ENCODE measurements at places on chromosomes 7 and 10.

- no peak for DNase-seq
- H3K27me3 ChIP-seq: no peaks in the 10 kb centered on the region
- H3K4me3 ChIP-seq: no peak overlapping the region
- no peaks in the 10 kb centered on the region for H3K4me1 ChIP-seq
Observed at GRCh38 chr10:62348029-62348428, 26.1 kb upstream of the ZNF365 start.

DNA sequence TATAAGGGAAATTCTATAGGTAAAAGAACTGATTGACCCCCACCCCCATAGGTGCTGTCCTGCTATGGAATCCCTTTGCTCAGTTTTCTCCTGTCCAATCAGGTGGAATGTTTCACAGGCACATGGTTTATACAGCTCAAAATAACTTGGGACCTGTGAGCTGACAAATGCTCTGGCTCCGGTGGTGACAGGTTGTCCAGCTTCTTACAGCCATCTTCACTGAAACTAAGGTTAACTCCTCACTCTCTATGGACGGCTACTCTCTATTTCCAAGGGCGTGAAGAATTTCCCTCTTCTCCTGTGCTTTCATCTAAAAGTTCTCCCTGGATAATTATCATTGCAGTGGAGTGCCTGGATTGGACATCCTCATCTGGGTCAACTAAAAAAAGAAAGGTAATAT lies at the start of gene MYPN:
TSS of gene MYPN (plus strand) at position 158 of the 400 bp plus-strand sequence. CDS start 11,951 bp downstream, outside the sequence.
- H3K4me1 ChIP-seq: no peaks in the 10 kb centered on the region
- DNase-seq: no peak
- no peaks in the 10 kb centered on the region for H3K36me3 ChIP-seq
- no peaks in the 10 kb centered on the region for H3K27me3 ChIP-seq

DNA sequence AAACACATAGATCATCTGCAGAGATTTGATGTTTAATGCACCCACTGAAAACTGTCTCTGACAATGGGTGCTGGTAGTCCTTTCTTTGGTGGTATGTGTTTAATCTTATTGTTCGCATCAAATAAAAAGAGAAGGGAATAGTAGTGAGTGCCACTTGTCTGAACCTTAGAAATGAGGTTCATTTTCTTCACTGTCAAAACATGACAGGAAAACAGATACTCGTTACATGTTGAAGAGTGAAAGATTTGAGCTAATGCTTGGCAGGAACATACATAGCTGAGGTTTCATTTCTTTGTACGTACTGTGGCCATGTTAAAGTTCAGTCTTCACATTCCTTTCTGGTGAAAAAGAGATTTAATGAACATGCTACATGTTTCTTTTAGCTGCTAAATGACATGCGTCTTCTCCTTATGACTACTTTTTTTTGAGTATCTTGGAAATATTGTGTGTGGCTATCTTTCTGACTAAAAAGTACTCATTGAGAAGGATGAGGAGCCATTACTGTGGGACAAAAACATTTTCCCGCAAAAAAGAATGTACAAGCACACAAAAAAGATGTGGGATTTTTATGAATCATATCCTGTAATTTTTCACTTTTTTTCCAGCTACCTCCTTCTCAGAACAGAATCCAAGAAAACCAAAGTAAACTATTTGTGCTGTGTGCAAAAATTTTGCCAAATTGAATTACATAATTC lies 108.0 kb downstream of the TWIST1 start:
- no peak overlapping the region for H3K27ac ChIP-seq
- no peaks in the 10 kb centered on the region for H3K36me3 ChIP-seq
- H3K4me1 ChIP-seq: no peaks in the 10 kb centered on the region
- H3K4me3 ChIP-seq: no peak overlapping the region
- H3K27me3 ChIP-seq: no peaks in the 10 kb centered on the region

DNA sequence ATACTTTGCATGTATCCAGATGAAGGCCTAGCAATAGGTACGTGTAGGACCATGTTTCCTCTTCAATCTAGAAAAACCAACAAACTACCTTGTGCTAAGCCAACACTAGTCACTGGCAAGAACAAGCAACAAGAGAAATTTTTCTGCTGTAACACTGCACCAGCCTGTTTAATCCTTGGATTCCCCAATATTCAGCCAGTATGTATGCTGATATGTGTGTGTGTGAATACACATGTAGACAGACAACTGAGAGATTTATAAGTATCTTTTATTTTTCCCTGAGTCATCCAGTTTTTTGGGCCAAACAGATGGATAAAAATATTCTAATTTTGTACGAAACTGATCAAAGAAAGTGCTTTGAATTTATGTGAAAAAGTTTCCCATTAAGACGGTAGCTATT lies 26.2 kb downstream of the GLI3 start:
- DNase-seq: no peak
- peaks cover 44% of the 10 kb centered on the region for H3K4me1 ChIP-seq
- no peaks in the 10 kb centered on the region for H3K36me3 ChIP-seq
- no peak overlapping the region for H3K4me3 ChIP-seq
- no peaks in the 10 kb centered on the region for H3K27me3 ChIP-seq

GRCh38 chr7:38245409-38245977 lies 27.9 kb downstream of the TARP start:
- no peaks in the 10 kb centered on the region for H3K36me3 ChIP-seq
- H3K4me1 ChIP-seq: no peaks in the 10 kb centered on the region
- no peak overlapping the region for H3K27ac ChIP-seq
- no peaks in the 10 kb centered on the region for H3K27me3 ChIP-seq
- DNase-seq: no peak

GRCh38 chr7:25849500-25850184 lies 302.4 kb upstream of the NFE2L3 start:
- H3K4me3 ChIP-seq: no peak overlapping the region
- peaks cover 100% of the 10 kb centered on the region for H3K4me1 ChIP-seq
- no peak for DNase-seq

DNA sequence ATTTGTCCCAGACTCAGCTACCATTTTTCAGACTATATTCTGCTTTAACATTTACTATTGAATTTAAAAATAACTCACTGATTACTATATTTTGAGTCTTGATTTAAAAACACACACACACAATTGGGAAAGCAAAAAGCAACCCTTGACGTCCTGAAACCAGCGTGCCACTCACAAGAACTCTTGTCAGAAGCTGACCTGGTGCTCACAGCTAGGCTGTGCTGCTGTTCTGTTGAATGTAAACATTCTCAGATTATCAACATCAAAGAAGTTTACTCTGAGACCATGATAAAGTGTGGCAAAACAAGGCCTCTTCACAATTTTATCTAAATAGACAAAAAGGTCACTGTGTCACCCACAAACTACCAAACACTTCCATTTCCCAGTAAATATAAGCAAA lies 62.6 kb upstream of the CACNA2D1 start:
- H3K4me1 ChIP-seq: no peaks in the 10 kb centered on the region
- no peak for DNase-seq
- no peaks in the 10 kb centered on the region for H3K36me3 ChIP-seq

GRCh38 chr7:36298106-36298505 lies 91.6 kb upstream of the ANLN start:
- peaks cover 13% of the 10 kb centered on the region for H3K4me1 ChIP-seq
- no peak overlapping the region for H3K4me3 ChIP-seq
- H3K36me3 ChIP-seq: no peaks in the 10 kb centered on the region
- H3K27me3 ChIP-seq: no peaks in the 10 kb centered on the region

DNA sequence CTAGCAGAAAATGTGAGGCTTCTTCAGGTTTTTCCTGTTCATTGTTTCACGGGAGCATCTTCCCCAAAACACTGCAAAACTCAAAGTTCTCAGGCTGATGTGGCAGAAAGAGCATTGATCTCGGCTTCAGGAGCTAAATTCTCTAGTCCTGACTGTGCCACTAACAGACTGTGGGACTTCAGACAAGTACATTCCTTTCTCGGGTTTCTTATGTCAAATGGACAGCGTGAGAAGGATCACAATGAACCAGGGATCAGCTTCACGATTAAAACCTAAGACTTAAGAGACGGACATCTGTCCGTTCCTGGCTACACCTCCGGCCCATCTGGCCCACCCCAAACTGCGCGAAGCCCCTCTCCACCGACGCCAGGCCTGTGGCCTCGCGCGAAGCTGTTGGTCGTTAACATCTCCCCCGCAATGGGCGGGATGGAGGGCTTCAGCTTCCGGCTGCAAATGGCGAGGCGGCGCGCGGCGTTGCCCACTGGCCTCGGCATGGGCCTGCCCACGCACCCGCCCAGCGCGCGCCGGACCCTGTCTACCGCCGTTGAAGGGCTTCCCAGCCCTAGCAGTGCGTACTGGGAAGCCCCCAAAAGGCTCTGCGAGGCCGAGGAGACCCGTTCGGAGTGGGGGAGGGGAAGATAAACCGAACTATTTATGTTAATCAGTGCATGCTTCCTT lies 549 bp upstream of the DDX50 start:
- peak overlapping the region; percentile 99 for H3K27ac ChIP-seq
- no peaks in the 10 kb centered on the region for H3K4me1 ChIP-seq
- H3K27me3 ChIP-seq: no peaks in the 10 kb centered on the region
- no peaks in the 10 kb centered on the region for H3K36me3 ChIP-seq
- H3K4me3 ChIP-seq: peak overlapping the region; percentile 89

GRCh38 chr7:43652364-43652763 lies 69.5 kb downstream of the STK17A start:
- no peak overlapping the region for H3K4me3 ChIP-seq
- H3K36me3 ChIP-seq: no peaks in the 10 kb centered on the region
- peaks cover 40% of the 10 kb centered on the region for H3K4me1 ChIP-seq
- no peaks in the 10 kb centered on the region for H3K27me3 ChIP-seq

GRCh38 chr7:11294218-11294617 lies 320.5 kb downstream of the PHF14 start:
- no peak for DNase-seq
- no peaks in the 10 kb centered on the region for H3K27me3 ChIP-seq
- no peak overlapping the region for H3K4me3 ChIP-seq
- H3K36me3 ChIP-seq: no peaks in the 10 kb centered on the region
- H3K27ac ChIP-seq: no peak overlapping the region
- H3K4me1 ChIP-seq: no peaks in the 10 kb centered on the region

- DNase-seq: no peak
- no peak overlapping the region for H3K4me3 ChIP-seq
- H3K27me3 ChIP-seq: no peaks in the 10 kb centered on the region
- no peaks in the 10 kb centered on the region for H3K36me3 ChIP-seq
- no peaks in the 10 kb centered on the region for H3K4me1 ChIP-seq
- H3K27ac ChIP-seq: no peak overlapping the region
Observed at GRCh38 chr10:81157681-81158080, 620.0 kb downstream of the SH2D4B start.

DNA sequence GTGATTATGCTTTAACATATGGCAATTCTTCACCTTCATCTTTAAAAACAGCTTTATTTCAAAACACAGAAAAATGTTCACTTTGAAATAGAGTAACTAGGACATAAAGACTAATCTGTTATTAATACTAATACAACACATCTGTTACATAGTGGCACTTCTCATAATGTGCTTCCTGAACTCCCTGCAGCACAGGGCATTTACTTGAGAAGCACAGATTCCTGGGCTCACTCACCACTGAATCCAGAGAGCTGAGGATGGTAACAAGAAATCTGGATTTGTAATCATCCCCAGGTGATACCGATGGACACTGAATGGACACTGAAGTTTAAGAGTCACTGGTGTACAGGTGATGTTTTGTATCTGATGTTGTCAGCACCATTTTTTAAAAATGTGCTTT lies 96.1 kb downstream of the COL28A1 start:
- H3K4me1 ChIP-seq: no peaks in the 10 kb centered on the region
- no peak for DNase-seq
- no peaks in the 10 kb centered on the region for H3K27me3 ChIP-seq
- no peak overlapping the region for H3K4me3 ChIP-seq
- no peak overlapping the region for H3K27ac ChIP-seq

GRCh38 chr7:130473876-130474275 lies 18.0 kb upstream of the MEST start:
- no peaks in the 10 kb centered on the region for H3K4me1 ChIP-seq
- H3K27me3 ChIP-seq: no peaks in the 10 kb centered on the region
- H3K4me3 ChIP-seq: no peak overlapping the region
- no peaks in the 10 kb centered on the region for H3K36me3 ChIP-seq
- no peak overlapping the region for H3K27ac ChIP-seq

GRCh38 chr7:47500103-47500563 lies 81.8 kb downstream of the TNS3 start:
- no peak overlapping the region for H3K4me3 ChIP-seq
- H3K27me3 ChIP-seq: no peaks in the 10 kb centered on the region
- H3K36me3 ChIP-seq: no peaks in the 10 kb centered on the region
- peaks cover 84% of the 10 kb centered on the region for H3K4me1 ChIP-seq

GRCh38 chr10:122276611-122277208 lies 5.6 kb downstream of the BTBD16 start:
- no peaks in the 10 kb centered on the region for H3K27me3 ChIP-seq
- no peaks in the 10 kb centered on the region for H3K4me1 ChIP-seq
- DNase-seq: peak; percentile 28
- no peak overlapping the region for H3K27ac ChIP-seq

DNA sequence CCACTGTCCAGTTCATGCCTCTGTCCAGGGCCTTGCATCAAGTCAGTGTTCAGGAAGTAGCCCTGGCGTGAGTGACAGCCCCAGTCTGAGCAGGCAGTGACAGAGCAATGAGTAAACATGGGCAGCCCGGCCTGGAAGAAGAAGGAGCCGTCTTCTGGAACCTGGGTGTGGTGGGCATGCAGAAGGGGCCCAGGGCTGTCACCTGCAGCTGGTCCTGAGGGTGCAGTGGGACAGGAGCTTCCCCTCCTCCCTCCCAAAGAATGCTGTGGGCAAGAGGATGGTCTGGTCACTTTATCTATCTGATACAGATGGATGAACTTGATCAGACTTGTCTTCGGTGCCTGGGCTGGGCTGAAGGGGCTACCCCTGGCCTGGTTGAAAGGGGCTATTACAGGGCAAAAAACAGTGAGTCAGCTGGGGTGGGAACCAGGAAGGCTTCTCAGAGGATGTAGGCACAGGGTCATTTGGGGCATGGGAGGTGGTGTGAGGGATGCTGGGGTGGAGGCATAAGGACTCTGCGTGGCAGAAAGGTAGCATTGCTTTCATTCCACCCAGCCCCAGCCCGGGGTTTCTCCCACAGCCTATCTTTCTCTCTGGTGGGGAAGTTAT lies 42.7 kb upstream of the PPIF start:
- H3K36me3 ChIP-seq: peaks cover 90% of the 10 kb centered on the region
- no peak for DNase-seq
- no peak overlapping the region for H3K27ac ChIP-seq
- peaks cover 7% of the 10 kb centered on the region for H3K4me1 ChIP-seq

DNA sequence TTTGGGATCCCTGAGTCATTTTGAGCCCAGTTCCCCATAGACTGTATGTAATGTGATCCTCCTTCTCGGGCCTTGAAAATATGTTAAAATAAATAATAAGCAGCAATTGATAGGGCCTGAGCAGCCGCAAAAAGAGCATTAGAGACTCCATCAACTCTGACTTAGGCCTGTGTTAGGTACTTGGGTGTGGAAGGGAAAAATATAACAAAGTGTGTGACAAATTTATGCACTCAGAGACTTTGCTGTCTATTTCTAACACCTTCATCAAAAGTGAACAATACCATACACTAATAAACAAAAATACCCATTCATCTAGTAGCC lies 31.4 kb upstream of the HABP2 start:
- no peaks in the 10 kb centered on the region for H3K27me3 ChIP-seq
- no peaks in the 10 kb centered on the region for H3K36me3 ChIP-seq

- H3K27me3 ChIP-seq: peaks cover 9% of the 10 kb centered on the region
- no peaks in the 10 kb centered on the region for H3K4me1 ChIP-seq
- H3K4me3 ChIP-seq: no peak overlapping the region
- peaks cover 48% of the 10 kb centered on the region for H3K36me3 ChIP-seq
Observed at GRCh38 chr7:101156866-101157589, 2.8 kb downstream of the AP1S1 start.

All from sigmoid colon (tissue), 7 donors.